ENCODE measurements at places on chromosomes 2 and 18.

DNA sequence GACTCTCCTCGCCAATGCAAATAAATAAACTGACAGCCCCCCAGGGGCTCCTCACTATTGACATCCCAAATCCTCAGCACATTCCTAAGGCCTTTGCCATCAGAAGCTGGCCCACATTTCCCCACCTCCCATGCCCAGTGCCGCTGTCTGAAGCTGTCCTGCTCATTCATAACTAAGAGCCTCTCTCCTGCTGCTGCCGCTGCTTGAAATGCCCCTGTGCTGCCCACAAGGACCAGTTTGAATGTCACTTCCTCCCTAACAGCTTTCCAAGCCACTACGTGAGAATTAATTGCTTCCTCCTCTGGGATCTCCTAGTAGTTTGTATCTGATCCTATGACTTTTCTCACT lies 151.6 kb upstream of the CAPN13 start:
- no peak for DNase-seq

- DNase-seq: no peak
Measured at GRCh38 chr2:74881176-74881575, 47.2 kb downstream of the HK2 start.

- DNase-seq: no peak
Measured at GRCh38 chr18:45039376-45039775, 358.7 kb downstream of the SETBP1 start.

DNA sequence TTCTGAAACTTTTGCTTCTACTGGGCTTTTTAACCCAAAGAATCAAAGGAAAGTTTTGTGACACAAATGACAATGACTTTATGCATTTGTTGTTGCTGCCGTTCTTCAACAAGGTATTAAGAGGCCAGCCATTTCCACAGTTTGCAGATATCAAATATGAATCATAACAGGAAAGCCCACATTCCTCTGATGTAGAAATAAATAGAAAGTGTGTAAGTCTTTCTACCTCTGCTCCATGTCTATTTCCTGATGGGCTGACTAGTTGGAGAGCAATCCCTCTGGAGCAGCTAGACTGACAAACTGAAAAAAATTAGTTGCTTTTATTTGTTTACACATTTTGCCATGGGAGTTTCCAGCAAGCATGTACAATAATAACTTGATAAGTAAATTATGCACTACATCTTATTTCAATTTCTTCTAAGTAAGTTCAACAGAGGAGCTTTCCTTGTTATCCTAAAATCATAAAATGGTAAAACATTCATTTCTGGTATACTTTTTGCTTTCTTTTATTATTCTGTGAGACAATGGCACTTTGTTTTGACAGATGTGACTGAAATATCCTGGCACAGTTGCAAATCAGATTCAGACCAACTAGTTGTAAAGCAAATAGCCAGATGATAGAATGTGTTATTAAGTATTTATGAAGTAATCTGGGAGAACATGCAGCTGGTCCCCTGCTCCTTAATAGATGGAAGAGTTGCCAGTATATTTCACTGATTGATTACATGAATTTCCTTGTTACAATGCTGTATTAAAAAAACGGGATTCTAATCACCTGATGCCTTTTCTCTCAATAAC lies 266.7 kb downstream of the METTL4 start:
- no peak for DNase-seq

DNA sequence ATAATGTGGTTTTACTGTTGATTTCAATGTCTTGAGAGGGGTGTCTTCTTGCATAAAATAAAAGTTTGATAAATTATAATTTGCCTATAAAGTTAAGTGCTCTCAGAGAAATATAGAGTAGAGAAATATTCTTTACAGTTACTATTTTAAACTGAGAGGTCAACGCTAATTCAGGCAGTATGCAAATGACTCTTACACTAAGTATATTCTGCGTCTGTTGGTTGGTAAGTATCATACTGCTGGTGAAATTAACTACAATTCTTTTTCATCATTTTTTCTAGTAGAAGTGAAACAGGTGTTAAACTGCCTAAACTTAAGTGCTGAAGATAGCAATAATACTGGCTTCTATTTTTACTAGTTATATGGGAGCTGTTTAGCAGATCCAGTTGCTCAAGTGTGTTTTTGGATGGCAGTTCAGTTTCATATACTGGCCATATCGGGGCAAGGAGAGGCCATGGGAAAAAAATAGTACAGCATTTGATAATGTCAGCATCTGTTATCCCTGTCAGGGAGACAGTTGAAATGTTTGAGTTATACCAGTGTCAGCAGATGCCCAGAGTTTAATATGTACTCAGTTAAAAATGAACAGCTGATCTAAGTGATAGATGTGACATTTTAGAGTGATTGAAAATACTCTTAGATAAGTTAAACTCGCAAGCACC lies 86.2 kb downstream of the MIB1 start:
- no peak for DNase-seq

Measured in right renal pelvis (tissue), 4 donors.